ENCODE measurements at places on chromosomes 13 and 19.
A peak's percentile ranks its signal among the peaks of the same experiment; 100 is the strongest.

- no peak for DNase-seq
Measured at GRCh38 chr13:52850072-52850395, 1.6 kb upstream of the PCDH8 start.

DNA sequence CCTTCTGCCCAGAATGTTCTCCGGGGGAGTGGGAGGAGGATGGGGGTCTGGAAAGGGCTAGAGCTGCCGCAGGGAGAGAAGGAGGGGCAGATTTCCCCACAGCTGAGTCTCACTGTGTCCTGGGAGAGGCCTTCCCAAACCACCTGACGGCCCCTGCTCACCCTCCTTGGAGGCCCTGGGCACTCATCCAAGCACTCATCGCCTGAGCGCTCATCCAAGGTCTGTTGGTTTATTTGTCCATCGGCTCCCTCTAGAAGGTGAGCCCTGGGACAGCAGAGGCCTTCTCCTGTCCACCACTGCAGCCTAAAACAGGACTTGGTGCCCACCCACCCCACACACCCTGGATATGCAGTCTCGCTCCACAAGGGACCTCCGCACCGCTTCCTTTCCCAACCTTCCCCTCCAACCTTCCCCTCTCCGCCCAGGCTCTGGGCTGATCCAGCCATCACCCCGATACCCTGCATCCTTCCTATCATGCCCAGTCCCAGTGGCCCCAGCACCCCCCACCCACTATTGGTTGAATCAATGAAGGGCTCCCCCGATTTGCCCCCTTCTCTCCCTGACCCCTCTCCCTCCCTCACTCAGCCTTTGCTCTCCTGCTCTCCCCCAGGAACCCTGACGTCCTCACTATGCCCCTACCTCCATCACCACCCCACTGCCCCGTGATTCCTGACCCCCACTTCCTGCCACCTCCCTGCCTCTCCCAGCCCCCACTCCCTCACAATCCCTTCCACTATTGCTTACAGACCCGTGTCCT lies 1.7 kb downstream of the UBXN6 start:
- DNase-seq = no peak

- no peak for DNase-seq
Measured at GRCh38 chr13:50697746-50698539, 145.5 kb downstream of the DLEU7 start.

- DNase-seq = no peak
Measured at GRCh38 chr13:37597477-37598025, 1.0 kb downstream of the POSTN start.

DNA sequence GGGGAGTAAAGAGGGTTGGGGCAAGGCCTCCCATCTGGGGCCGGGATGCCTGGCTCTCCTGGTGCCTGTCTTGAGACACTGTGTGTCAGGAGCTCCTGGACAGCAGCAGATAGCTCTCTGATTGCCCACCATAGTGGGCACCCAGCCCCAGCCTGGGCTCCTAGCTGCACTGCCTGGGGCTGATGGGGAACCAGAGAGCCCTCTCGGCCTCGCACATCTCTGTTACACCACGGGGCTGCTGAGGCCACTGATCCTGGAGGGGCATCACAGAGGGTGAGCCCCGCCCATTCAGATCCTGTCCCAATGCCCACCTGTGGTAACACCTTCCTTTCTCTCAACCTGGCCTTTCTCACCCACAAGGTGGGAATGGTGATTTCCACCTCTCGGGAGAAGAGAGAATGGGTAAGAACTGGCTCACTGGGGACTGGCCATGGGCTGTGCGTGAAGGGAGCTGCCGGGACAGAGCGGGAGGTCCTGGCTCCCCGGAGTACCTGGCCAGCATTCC lies 135.9 kb downstream of the URI1 start:
- no peak for DNase-seq

- no peak for DNase-seq
Measured at GRCh38 chr13:110690516-110690915, 15.4 kb downstream of the CARS2 start.

DNA sequence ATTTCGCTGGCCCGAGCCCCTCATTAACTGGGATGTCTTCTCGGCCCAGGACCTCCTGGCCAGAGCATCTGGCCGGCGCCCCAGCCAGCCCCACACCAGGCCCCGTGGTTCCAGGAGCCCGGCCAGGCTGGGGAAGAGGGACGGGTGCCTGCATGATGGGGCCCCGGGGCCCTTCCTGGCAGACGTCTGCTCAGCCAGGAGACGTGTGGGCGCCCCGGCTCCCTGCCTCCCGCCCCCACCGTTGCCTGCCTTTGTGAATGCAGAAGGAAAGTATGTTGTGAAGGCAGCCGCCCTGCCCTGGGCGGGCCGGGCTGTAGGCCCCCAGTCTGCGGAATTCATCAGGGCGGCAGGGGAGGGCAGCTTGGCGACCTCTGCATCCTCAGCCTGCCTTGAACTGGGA lies 4.4 kb upstream of the COMP start:
- no peak for DNase-seq

DNA sequence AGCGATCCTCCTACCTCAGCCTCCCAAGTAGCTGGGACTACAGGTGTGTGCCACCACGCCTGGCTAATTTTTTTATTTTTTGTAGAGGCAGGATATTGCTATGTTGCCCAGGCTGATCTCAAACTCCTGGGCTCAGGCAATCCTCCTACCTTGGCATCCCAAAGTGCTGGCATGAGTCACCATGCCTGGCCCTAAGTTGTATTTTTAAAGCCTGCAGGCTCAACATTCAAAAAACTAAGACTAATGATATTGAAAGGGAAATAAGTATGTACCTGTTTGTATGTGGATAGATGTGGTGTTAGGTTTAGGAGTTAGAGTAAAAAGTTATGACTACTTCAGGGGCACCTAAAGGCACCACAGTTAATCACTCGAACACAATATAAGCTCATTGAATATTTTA lies 5.4 kb upstream of the IPO5 start:
- no peak for DNase-seq

GRCh38 chr13:59991395-59991794 lies 172.3 kb downstream of the DIAPH3 start:
- DNase-seq = no peak

GRCh38 chr19:38852231-38853044 lies 2.7 kb upstream of the HNRNPL start:
- peak; percentile 68 for DNase-seq

GRCh38 chr19:55935206-55935605 lies 3.1 kb upstream of the NLRP13 start:
- no peak for DNase-seq

- DNase-seq = no peak
Measured at GRCh38 chr13:26816881-26817280, 56.3 kb upstream of the GPR12 start.

DNA sequence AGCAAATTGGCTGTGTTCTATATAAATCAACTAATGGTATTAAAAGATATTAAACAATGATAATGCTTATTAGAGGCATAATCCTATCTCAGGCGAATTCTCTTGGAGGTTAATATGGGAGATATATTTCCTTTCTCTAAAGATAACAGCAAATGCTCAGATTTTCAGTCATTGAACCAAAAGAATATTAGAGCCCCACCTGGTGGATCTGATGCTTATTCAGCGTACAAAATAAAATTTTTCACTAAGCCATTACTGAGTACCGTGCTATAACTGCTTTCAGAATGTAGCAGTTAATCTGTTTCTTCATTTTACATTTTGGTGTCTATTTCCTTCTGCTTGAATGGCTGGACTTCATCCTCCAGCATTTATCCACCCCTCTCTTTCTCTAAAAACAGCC lies 143.3 kb upstream of the IPO5 start:
- no peak for DNase-seq

DNA sequence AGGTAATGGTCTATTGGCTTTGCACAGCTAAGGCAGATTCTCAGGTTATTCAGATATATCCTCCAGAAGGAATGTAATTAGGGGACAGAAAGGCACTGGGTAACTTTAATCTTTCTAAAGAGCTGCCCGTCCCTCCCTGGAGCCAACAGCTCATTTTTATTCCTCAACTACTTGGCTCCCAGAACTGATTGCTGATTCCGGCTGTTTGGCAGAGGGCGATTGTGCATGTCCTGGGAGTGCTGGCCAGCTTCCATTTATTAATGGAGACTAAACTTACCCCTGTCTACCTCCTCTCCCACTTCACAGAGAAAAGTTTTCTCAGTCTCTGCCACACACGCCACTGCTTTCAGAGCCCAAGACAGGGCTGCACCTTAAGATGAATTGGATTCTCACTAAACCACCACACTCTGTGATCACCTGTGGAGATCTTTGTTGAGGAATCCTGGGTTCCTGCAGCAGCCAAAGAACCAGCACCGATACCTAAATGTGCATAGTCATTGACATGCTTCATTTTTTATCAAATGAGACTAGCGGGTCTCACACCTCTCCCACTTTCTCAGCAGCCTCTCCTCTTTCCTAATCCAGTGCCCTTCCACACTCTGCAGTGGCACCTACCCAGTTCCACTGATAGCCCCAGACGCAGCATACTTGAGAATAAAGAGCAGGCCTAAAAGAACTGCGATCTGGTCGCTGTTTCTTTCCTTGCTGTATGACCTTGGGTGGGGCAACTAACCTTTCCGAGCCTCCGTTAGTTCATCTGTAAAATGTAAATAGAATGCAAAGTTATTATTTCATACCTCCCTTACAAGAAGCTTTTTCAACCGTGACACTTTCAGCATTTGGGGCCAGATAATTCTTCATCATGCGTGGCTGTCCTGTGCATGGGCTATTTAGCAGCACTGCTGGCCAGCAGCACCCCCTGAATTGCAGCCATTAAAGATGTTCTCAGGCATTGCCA lies 648.7 kb downstream of the UQCRFS1 start:
- DNase-seq = no peak

DNA sequence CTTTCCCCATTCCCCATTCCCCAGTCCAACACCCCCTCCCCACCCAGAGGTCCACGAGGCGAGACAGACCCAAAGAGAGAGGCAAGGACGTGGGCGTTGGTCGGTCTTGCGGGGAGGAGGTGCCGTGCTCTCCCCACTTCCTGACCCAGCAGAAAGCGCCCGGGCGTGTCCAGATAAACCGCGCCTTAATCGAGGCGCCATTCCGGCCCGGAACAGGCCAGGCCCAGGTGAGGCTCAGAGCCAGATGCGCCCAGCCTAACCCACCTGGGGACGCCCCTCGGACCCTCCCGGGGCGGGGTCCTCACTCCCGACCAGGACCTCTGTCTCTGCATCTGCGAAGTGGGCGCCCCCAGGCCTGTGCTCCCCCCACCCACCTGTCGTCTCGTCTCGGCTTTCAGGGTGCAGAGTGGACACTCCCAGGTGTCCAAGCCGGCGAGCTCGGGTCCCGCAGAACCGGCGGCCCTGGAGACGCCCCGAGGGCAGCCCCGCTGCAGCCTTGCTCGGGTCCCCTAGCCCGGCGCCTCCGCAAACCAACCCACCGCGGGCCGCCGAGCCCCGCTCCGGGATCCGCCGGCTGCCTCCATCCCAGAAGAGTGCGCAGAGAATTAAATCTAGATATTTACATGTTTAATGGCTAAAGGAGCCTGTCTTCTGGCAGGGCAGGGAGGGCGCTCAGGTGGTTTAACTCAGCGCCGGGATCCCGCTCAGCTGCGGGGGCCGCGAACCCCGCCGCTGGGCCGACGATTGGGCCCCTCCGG lies 5.0 kb upstream of the ONECUT3 start:
- no peak for DNase-seq

DNA sequence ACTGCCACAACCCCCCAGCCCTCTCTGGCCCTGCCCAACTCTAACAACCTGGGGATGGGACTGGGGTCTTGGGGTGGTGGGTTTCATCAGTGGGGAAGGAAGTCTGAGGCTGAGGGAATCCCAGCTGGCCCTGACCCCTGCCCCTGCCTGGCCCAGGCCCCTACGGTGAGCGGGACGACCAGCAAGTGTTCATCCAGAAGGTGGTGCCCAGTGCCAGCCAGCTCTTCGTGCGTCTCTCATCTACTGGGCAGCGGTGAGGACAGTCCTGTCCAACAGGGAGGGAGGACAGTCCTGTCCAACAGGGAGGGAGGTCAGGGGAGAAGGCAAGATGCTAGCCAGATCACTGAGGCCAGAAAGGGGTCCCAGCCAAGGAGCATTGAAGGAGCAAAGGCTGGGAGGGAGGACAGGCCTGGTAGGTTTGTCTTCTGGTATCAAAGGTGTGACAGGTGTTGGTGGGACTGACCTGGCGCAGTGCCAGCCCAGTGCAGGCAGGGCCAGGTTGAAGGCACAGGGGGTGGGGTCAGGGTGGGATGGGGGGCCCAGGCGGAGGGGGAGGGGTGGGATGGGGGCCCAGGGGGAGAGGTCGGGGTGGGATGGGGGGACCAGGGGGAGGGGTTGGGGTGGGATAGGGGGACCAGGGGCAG lies 12.1 kb upstream of the LTBP4 start:
- no peak for DNase-seq

DNA sequence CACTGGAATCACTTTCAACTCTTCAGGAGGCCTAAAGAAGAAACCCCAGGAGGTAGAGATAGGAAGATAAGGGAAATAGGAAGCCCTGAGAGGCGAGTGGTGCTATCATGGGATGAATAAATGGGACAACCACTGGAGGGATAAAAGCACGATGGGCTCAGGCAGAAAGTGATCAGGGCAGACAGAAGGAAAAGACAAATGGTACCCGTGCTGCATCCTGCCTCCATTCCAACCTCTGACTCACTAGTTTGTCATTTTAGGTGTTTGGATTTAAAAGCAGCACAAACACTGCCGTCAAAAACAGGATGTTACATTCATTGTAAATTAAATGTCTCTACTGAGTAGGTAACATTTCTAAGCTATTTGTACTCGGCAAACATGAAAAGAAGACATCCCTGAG lies 314.3 kb upstream of the HTR2A start:
- no peak for DNase-seq

DNA sequence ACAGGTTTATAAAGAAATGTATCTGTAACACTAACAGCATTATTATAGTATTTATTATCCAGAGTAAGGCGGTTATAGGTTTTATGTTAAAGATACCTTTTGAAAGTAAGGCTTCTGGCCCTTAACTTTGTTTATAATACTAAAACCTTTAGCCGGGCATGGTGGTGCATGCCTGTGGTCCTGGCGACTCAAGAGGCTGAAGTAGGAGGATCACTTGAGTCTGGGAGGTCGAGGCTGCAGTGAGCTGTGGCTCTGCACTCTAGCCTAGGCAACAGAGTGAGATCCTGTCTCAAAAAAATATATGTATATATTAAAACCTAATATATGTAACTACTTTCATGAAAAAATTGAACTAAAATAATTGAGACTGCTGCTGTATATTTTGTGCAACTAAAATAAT lies 98.7 kb upstream of the KLF5 start:
- DNase-seq = no peak

DNA sequence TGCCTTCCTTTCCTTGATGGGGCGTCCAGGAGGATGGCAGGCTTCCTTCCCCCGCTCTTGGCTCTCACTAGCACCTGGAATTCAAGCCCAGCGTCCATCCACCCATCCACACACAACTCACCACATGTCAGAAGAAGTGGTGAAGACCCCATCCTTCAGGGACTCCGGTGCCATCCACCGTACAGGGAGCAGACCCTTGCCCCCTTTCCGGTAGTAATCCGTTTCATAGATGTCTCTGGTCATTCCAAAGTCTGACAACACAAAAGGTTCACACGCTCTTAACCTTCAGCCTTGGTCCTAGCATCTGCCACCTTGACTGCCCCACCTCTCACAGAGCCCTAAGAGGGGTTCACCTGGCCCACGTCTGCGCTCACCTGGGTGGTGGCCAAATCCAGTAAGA lies 51.0 kb downstream of the ZNF557 start:
- no peak for DNase-seq

- DNase-seq = no peak
Measured at GRCh38 chr13:59584761-59585670, 578.7 kb downstream of the DIAPH3 start.

All from activated CD4-positive, alpha-beta T cell treated with anti-CD3 and anti-CD28 coated beads, Interleukin-2, amount 50 U/mL, for 48 hours (primary cell).